Activated naive CD4-positive, alpha-beta T cell treated with anti-CD3 and anti-CD28 coated beads, Interleukin-2, amount 50 U/mL, for 72 hours (primary cell): ENCODE measurements at places on chromosomes 1 and 21. TPM values are rescaled to one million over a fixed set of nuclear protein-coding genes. Genes with fewer than 3 reads are reported as not detected.

Gene KCNJ9
- total RNA-seq, result 0.06 TPM

Gene PODN
- not detected for total RNA-seq

Gene IL23R
- total RNA-seq, result 0.87 TPM

Gene TSACC
- not detected for total RNA-seq

Gene AIRE
- not detected for total RNA-seq

Gene OR2T29
- total RNA-seq, result not detected

Gene CGN
- 2.6 TPM for total RNA-seq

Gene DIO1
- total RNA-seq, result not detected

Gene HTR6
- 0.68 TPM for total RNA-seq

Gene NTMT2
- total RNA-seq, result not detected

Gene CNR2
- 0.05 TPM for total RNA-seq

Gene GPR3
- 0.25 TPM for total RNA-seq

Gene LIPI
- not detected for total RNA-seq

Gene LCE1A
- total RNA-seq, result not detected

Gene CD84
- 37.0 TPM for total RNA-seq

Gene ADAMTS4
- 4.2 TPM for total RNA-seq

Gene CELA2A
- total RNA-seq, result not detected
